ENCODE measurements at places on chromosomes 11 and 22.

GRCh38 chr11:2558861-2559526, 114.2 kb downstream of the KCNQ1 start:
- DNase-seq, result no peak

DNA sequence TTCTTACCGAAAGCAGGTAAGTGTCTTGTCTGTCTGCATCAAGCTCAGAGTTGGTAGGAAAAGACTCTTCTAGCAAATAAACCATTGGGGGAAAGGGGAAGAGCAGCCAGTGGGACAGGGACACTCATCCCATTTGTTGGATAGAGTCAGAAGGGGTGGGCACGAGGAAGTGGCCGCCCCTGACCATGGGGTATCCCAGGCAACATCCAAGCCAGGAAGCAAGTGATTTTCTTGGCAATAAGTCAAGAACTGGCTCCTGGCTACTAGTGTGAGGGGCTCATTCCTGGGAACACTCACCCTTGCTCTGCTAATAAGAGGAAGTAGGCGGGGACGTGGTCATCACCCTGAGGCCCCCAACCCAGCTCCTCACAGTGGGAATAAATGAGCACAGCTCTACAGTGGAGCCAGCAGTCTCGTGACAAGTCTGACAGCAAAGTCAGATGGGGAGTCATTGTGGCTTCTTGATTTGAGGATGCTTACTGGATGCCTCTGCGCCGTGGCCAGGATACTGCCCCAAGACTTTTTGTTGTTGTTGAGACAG, 6.7 kb downstream of the SLC25A18 start:
- DNase-seq, result no peak

GRCh38 chr11:133172349-133172748, 360.0 kb downstream of the OPCML start:
- no peak for DNase-seq

DNA sequence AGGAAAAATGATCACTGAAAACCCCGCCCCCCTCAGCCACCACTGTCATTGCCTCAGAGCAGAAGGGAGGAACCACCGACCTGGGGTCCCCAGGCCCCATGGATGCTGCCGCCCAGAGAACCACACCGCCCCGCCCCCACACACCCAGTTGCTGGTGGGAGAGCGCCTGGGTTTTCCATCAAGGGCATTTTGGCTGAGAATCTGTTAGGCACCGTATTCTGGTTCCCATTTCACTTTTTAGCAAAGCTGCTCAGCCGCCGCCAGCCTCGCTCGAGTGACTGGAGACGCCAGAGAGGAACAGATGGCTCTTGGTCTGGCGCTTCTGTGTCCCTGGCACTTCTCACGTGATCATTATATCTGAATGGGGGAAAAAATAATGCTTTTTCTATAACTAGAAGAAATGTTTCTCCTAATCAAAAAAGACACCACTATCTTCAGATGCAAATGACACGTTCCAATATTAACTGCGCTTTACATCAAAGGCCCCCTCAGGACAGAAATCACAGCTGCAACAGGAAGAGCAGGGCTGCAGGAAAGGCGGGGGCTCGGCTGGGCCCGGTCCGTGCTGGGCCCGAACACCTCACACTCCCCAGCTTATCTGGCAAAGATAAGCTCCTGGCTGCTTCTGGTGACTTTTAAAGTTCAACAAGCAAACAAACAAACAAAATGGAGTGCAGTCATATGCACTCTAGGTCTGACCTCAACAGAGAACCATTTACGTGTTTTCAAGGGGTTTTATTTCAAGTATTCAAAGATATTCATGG, 149.8 kb downstream of the MPPED1 start:
- DNase-seq, result peak; percentile 63
